Tibial nerve (tissue), 4 donors: ENCODE measurements at places on chromosomes 6 and 20. TPM values are rescaled to one million over a fixed set of nuclear protein-coding genes. Genes with fewer than 3 reads are reported as not detected.

NKAPL gene
- total RNA-seq: 2.4 TPM

UCKL1 gene
- total RNA-seq: 33.3 TPM

KIF6 gene
- 0.59 TPM for total RNA-seq

MEI4 gene
- 0.21 TPM for total RNA-seq

SNAI1 gene
- 7.5 TPM for total RNA-seq
